ENCODE measurements at places on chromosomes 1 and 21.

GRCh38 chr1:15016526-15016925 lies 137.0 kb upstream of the TMEM51 start:
- DNase-seq = no peak

- no peak for DNase-seq
Measured at GRCh38 chr1:243926803-243927245, 76.8 kb upstream of the AKT3 start.

DNA sequence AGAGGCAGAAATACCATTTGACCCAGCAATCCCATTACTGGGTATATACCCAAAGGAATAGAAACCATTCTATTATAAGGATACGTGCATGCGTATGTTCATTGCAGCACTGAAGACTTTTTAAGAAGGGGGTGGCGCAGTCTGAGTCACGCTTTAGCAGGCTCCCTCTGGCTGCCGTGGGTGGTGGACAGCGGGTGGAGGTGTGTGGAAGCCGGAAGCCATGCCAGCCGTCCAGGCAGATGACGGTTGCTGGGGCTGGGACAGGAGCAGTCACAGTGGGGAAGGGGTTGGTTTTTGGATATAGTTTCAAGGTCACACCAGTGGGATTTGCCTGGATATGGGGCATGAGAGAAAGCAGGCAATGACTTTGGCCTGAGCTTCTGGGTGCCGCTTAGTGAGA lies 270.5 kb downstream of the GRIK3 start:
- DNase-seq = no peak

- no peak for DNase-seq
Measured at GRCh38 chr1:8097077-8097799, 71.1 kb upstream of the ERRFI1 start.

DNA sequence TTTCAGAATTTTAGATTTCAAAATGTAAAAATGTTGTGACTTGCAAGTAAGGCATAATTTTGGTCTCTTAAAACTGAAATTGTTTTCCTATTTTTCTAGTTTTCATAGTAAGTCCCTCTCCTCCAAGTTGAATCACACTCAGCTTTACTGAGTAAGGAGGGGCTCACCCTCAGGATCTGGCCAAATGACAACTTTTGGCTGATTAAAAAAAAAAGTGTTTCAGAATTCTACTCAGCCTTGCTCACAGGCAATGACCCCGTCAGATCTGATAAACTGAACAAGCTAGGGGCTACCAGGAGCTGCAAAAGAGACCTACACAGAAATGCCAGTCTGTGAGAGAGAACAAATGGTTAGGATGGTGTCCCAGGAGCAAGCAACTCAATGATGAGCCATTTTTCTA lies 159.8 kb downstream of the PBX1 start:
- DNase-seq = no peak

- no peak for DNase-seq
Measured at GRCh38 chr1:177256153-177257075, 85.7 kb downstream of the BRINP2 start.

GRCh38 chr1:246836209-246836966 lies 95.4 kb downstream of the AHCTF1 start:
- no peak for DNase-seq

- no peak for DNase-seq
Measured at GRCh38 chr1:8370905-8371315, 53.0 kb downstream of the SLC45A1 start.

DNA sequence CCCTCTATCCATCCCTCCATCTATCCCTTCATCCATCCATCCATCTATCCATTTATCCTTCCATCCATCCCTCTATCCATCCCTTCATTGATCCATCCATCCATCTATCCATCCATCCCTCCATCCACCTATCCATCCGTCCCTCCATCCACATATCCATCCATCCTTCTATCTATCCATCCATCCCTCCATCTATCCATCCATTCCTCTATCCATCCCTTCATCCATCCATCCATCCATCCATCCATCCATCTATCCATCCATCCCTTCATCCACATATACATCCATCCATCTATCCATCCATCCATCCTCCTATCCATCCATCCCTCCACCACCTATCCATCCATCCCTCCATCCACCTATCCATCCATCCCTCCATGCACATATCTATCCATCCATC lies 23.6 kb downstream of the MATN1 start:
- no peak for DNase-seq

DNA sequence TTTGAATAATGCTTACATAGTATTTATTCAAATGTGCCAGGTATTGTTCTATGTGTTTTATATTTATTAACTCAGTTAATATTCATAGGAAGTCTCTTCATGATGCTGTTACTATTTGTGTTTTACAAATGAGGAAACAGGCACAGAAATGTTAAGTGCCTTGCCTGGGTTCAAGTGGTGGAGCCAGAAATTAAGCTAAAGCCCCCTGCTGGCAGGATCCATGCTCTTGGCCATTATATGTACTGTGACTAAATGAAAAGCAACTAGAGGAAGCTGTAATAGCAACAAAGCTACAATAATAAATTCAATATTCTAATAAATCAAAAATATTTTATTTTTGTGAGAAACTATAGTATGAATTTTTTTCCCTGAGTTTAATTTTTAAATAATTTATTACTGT lies 30.0 kb downstream of the IARS2 start:
- no peak for DNase-seq

DNA sequence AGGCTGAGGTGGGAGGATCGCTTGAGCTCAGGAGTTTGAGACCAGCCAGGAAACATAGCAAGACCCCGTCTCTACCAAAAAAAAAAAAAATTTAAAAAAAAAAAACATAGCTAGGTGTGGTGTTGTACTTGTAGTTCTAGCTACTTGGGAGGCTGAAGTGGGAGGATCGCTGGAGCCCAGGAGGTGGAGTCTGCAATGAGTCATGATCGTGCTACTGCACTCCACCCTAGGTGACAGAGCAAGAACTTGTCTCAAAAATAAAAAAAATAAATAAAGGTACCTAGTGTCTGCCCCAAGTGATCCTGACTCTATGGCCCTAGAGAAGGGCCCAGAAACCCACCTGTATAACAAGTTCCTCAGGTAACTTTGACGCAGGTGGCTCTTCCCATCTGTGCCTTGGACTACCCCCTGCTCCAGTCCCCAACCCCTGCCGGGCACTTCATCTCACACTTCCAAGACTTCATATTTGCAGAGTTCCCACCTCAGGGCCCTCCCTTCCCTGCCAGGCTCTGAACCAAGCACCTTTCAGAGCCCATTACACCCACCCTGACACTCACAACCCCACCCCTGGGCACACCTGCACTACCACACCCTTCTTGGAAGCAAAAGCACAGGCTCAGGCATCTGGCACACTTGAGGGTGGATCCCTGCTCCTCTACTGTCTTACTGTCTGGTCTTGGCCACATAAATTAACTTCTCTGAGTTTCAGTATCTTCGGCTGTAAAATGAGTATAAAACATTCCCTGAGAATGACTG lies 80.2 kb upstream of the KLHDC7A start:
- DNase-seq = no peak

- no peak for DNase-seq
Measured at GRCh38 chr1:206470692-206471414, 577 bp downstream of the IKBKE start.

- no peak for DNase-seq
Measured at GRCh38 chr1:43622471-43622870, 27.5 kb upstream of the KDM4A start.

GRCh38 chr1:79325126-79325525 lies 318.6 kb upstream of the ADGRL4 start:
- DNase-seq = no peak

DNA sequence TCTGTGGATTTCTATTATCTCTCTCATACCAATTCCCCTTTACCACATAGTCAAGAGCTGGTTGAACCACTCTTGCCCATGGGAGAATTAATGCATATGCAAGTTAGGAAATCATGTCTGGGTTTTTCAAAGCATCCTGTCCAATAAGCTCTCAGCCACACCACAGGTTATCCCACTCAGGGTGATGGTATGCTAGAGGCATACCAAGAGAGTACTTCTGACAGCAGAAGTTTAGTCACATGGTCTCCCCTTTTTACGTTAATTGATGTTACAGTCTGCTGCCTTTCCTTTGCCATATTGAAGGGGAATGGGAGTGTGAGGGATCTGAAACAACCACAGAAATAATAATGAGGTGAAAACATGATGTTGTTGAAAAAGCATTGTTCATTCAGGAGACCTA lies 135.8 kb upstream of the PBX1 start:
- no peak for DNase-seq

- no peak for DNase-seq
Measured at GRCh38 chr1:114610546-114611245, 29.3 kb upstream of the BCAS2 start.

DNA sequence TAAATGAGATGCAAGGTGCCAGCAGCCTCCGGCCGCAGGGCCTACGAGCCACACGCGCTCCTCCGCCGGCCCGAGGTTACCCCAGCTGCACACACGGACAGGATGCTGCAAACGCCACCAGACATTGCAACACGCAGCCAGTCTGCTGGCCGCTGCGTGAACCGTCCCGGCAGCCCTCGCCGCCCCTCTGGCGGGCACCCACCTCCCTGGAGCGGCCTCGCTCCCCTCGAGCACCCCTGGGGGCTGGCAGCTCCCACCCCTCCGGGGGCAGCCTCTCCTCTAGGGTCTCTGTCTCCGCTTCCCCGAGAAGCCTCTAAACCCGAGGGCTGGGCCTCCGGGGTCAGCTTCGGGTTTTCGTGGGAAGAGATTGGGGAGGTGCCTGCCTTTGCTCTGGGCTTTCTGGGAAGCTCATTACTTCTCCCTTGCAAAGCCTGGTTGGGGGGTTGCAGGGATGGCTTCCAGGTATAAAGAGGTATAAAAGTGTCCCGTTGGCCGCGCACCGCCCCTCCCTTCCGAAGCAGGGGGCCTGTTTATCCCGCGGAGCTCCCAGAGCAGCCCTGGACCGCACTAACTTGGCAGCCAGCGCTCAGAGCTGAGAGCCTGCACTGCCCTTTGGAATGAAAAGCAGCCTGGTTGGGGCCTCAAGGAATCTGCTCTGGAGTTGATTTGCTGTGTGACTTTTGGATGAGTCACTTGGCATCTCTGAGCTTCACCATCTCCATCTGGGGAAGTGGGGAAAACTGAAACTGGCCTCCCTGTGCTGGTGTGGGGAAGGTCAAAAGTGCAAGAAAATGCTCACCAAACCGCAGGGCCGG lies 21.8 kb downstream of the DHRS3 start:
- no peak for DNase-seq

DNA sequence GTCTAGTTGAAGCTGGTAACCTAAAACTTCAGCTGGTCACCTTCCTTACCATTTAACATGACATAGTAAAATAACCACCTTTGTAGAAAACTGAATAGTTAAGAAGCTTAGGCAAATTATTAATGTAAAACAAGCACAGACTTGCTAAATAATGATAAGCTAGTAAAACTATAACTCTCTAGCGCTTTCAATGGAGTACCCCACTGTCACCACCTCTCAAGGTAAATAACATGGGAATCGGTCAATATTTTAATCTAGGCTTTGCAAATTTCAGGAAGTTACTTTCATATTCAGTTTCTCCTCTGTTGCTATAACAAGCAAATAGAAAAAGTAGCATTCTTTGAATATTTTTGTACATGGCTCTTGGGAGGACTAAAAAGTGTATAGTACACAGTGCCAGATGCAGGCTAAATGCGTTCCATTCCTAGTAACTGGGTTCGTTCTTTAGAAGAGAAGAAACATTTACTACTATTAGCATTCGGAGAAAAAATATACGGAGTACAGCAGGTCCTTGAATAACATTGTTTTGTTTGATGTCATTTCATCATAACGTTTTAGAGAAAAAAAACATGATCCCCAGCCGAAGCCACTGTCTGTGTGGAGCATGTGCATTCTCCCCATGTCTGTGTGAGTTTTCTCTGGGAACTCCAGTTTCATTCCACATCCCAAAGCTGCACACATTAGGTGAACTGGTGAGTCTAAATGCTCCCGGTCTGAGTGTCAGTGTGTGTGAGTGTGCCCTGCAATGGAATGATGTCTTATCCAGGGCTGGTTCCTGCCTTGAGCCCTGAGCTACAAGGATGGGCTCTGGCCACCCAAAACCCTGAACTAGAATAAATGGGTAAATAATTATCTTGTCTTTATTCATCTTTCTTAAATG lies 52.5 kb downstream of the EPRS1 start:
- no peak for DNase-seq

DNA sequence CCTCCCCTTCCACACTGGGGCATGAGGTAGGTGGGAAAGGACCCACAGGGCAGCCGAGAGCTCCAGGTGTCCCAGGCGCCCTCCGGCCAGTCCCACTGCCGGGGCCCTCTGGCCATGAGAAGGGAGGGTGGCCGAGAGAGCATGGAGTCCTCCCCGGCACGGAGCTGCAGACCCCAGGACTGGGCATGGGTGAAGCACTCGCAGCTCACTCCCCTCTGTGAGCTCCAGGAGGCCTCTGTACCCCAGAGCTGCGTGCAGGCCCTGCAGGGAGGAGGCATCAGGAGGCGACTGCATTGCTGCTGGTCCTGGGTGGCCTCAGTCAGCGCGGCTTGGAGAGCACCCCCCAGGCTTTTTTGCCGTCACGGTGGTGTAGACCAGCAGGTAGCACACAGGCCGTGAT lies 80.1 kb upstream of the TTC34 start:
- DNase-seq = no peak

DNA sequence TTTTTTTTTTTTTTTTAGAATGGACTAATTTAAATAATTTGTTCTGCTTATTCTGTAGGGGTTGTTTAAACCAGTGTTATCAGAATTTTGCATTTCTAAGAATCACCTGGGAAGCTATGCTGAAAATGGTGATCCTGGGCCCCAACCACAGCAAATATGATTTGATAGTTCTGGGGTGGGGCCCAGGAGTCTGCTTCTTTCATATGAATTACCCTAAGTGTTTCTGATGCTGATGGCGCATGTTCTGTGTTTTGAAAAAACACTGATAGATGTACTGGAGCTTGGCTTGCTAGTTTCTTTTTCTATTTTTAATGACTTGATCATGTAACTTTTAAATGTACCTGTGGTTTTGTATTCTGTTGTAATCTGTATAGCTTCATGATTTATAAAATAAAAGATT lies 89.3 kb downstream of the CDC14A start:
- DNase-seq = no peak

All from stimulated activated CD8-positive, alpha-beta memory T cell treated with anti-CD3 and anti-CD28 coated beads, Interleukin-12 subunit alpha, Interleukin-12 subunit beta, amount 100 ng/mL, for 1 hour (primary cell).